Ovary (tissue), 10 donors: ENCODE measurements at places on chromosomes 2 and 18. TPM values are rescaled to one million over a fixed set of nuclear protein-coding genes. Genes with fewer than 3 reads are reported as not detected.

DNA sequence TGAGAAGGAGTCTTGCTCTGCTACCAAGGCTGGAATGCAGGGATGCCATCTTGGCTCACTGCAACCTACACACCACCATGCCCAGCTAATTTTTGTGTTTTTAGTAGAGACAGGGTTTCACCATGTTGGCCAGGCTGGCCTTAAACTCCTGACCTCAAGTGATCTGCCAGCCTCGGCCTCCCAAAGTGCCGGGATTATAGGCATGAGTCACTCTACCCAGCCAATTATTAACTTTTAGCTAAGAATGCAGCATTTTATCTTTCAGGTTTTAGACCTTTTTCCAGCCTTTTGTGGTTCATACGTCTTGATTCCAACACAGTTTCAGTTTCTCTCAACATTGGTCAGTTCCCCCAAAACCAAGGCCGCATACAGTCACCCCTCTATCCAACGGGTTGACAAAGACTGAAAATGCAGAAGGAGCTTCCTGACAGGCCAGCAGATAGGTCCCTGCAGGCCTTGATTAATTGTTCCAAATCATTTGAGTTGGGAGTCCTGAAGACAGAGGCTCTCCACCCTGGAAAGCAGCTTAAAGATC, 262.2 kb upstream of the KLHL29 start:
- H3K27ac ChIP-seq, result no peak overlapping the region
- DNase-seq, result no peak
- no peak overlapping the region for H3K4me3 ChIP-seq
- H3K36me3 ChIP-seq, result no peaks in the 10 kb centered on the region

GRCh38 chr2:134220344-134220974, 33.4 kb upstream of the MGAT5 start:
- no peaks in the 10 kb centered on the region for H3K36me3 ChIP-seq
- no peaks in the 10 kb centered on the region for H3K4me1 ChIP-seq
- no peaks in the 10 kb centered on the region for H3K27me3 ChIP-seq
- DNase-seq, result no peak
- H3K27ac ChIP-seq, result no peak overlapping the region

DNA sequence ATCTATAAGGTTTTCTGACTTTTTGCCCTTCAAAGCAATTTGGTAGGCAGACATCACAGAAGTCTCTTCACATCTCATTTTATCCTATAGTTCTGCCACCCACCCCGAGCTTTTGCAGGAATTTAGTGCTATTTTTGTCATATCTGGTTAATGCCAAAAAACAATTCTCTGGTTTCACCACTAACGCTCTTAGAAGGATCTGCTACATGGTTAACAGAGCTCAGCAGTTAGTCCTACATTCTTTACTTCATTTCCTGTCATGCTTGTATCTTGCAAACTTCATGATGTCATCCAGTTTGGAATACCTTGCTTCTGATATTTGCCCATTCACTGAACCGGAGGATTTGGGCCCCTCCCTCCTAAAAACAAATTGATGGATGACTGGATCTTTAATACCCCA, 116.8 kb upstream of the SERPINE2 start:
- H3K27ac ChIP-seq, result no peak overlapping the region
- no peaks in the 10 kb centered on the region for H3K36me3 ChIP-seq
- H3K27me3 ChIP-seq, result no peaks in the 10 kb centered on the region

DNA sequence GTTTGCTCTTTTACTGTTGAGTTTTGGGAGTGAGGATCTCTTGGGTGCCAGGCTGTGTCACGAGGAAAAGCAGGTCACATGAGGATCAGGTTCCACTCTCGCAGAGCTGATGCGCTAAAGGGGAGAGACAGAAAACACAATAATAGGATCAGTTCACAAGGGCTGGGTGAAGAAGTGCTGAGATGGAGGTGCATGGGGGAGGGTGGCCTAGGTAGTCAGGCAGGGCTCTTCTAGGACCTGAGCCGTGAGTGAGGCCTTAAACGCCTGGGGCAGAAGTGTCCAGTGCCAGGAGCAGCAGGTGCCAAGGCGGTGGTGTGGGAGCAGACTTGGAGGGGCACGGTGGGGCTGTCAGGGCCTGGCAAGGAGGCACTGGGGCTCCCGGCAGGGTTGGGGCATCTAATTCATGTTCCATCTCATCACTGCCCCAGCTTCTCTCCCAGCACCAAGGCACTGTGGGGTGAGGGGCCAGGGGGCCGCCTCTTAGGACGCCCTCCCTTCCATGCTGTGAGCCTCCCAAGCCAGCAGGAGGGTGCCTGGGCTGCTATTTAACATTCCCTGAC, 9.3 kb downstream of the KCNIP3 start:
- H3K4me3 ChIP-seq, result no peak overlapping the region
- no peaks in the 10 kb centered on the region for H3K4me1 ChIP-seq
- no peak overlapping the region for H3K27ac ChIP-seq
- no peak for DNase-seq
- no peaks in the 10 kb centered on the region for H3K36me3 ChIP-seq
- no peaks in the 10 kb centered on the region for H3K27me3 ChIP-seq

DNA sequence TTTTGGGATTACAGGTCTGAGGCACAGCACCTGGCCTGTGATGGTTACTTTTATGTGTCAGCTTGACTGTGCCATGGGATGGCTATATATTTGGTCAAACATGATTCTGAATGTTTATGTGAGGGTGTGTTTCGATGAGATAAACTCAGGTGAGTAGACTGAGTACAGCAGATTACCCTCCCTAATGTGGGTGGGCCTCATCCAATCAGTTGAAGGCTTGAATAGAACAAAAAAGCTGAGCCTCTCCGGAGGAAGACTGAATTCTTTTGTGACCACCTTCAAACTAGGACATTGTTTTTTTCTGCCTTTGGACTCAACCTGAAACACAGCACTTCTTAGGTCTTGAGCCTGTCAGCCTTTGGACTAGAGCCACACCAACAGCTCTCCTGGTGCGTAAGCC, 49.4 kb upstream of the FIGN start:
- no peaks in the 10 kb centered on the region for H3K27me3 ChIP-seq
- no peak overlapping the region for H3K27ac ChIP-seq
- no peaks in the 10 kb centered on the region for H3K36me3 ChIP-seq
- no peaks in the 10 kb centered on the region for H3K4me1 ChIP-seq
- H3K4me3 ChIP-seq, result no peak overlapping the region

The LAMA3 gene
- total RNA-seq, result 44.9 TPM

- H3K4me1 ChIP-seq, result no peaks in the 10 kb centered on the region
- no peak overlapping the region for H3K4me3 ChIP-seq
- DNase-seq, result no peak
- H3K36me3 ChIP-seq, result no peaks in the 10 kb centered on the region
- no peak overlapping the region for H3K27ac ChIP-seq
These were observed 70.0 kb upstream of the CABLES1 start for GRCh38 chr18:23065234-23065806.

DNA sequence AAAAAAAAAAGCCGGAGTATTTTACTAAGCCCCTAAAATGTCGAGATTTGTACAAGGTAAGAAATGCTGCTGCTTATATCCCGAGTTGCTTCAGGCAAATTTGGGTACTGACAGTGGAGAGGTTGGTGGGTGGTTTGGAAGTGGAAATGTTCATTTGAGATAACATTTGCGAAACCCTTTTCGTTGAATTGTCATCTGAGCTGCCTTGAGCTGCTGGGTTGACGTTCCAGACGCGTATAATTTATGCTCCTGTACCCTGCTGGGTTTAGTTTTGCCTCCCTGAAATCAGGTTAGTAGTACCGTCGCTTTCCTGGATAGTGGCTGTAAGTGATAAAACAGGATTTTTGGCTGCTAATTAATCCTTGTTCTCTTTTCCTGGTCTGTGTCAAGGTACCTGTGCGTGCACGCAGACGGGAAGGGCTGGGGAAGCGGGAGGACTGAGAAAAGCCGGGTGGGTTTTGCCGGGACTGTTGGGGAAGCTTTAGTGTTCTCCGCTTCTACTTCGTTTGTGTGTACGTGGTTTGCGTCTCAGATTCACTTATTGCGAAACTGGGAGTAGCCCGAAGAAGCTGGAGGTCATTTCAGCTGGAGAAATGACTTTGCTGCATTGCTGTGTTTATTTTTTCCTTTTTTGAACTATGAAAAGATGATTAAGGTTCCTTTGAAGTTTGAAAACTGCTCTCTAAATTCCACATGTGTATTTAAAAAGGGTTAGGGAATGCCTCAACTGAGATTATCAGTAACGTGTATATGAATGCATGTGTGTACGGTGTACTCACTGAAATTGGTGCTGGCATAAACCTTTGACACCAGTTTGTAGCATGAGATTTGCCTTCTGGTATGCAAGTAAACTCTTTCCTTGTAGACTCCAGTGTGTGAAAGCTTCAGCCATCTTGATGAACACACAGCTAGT, 709 bp downstream of the UGP2 start:
- H3K4me1 ChIP-seq, result peaks cover 9% of the 10 kb centered on the region
- H3K27ac ChIP-seq, result peak overlapping the region; percentile 57
- no peaks in the 10 kb centered on the region for H3K36me3 ChIP-seq
- H3K4me3 ChIP-seq, result peak overlapping the region; percentile 92
- peak; percentile 52 for DNase-seq
